ENCODE measurements at places on chromosomes 6 and 20. TPM values are rescaled to one million over a fixed set of nuclear protein-coding genes. Genes with fewer than 3 reads are reported as not detected.
A peak's percentile ranks its signal among the peaks of the same experiment; 100 is the strongest.

GRCh38 chr6:166029506-166029905 lies 138.1 kb downstream of the TBXT start:
- H3K27ac ChIP-seq, result no peak overlapping the region
- DNase-seq, result no peak
- H3K36me3 ChIP-seq, result no peaks in the 10 kb centered on the region
- H3K27me3 ChIP-seq, result no peaks in the 10 kb centered on the region

DNA sequence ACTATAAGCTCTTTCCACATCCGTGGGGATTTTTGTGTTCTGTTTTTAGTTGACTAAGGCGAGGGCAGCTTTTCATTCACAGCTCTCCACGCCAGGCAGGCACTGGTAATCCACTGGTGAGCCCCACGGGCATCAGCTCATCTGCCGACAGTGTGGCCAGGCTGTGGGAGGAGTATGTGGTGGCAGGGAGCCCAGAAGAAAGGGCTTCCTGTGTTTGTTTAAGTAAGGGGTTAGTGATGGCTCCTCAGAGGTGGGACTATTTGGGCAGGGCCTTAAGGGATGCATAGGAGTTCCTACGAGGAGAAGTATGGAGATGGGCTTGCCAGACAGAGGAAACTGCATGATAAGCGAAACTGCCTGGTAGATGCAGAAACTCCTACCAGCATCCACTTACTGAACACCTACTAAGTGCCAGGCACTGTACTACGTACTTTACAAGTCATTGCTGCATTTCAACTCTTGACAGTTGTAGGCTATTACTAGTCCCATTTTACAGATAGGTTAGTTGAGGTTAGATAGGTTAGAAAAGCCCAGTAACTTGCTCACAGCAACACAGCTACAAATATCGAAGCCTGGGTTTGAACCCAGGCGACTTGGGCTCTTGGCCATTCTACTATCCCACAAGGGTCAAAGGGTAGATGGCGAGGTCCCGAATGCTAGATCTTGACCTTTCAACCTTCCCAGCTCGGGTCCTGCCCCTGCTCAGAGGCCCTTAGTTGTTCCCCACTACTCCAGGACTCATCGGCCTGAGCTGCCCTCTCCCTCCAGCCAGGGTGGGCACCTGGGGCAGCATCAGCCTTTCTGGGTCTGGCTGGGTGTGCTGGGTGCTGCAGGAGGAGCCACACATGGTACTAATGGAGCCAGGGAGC lies 55.1 kb downstream of the CEBPB start:
- peaks cover 9% of the 10 kb centered on the region for H3K4me1 ChIP-seq
- no peaks in the 10 kb centered on the region for H3K36me3 ChIP-seq
- peak overlapping the region; percentile 77 for H3K27ac ChIP-seq
- peaks cover 5% of the 10 kb centered on the region for H3K27me3 ChIP-seq
- no peak for DNase-seq

GRCh38 chr6:84707171-84707570 lies 57.2 kb downstream of the TBX18 start:
- DNase-seq, result no peak
- no peak overlapping the region for H3K4me3 ChIP-seq
- H3K27ac ChIP-seq, result no peak overlapping the region
- no peaks in the 10 kb centered on the region for H3K4me1 ChIP-seq
- H3K27me3 ChIP-seq, result peaks cover 2% of the 10 kb centered on the region

DNA sequence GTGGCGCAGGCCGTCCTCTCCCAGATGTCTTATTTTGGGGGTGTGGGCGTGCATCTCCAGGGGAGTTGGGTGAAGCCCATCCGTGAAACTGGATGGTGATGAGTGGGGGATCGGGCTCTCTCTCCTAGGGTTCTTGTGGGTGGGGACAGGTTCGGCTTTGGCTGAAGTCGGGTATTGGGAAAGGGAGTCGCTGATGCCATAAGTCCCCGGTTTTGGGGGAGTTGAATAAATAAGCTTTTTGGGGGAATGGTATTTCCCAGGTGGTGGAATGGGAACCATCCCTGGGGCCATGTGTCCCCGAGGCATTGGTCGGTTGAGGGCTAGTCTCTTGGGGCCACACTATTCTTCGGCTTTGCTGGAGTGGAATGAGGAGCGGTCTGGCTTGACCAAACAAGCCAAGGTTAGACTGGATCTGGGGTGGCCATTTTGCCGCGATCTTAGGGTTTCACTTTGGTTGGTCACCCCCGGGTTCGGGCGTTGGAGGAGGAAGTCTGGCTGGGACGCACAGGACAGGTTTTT lies 481 bp downstream of the ZNF133 start:
- H3K27me3 ChIP-seq, result peaks cover 15% of the 10 kb centered on the region
- peaks cover 30% of the 10 kb centered on the region for H3K36me3 ChIP-seq
- peaks cover 21% of the 10 kb centered on the region for H3K4me1 ChIP-seq
- no peak for DNase-seq

DNA sequence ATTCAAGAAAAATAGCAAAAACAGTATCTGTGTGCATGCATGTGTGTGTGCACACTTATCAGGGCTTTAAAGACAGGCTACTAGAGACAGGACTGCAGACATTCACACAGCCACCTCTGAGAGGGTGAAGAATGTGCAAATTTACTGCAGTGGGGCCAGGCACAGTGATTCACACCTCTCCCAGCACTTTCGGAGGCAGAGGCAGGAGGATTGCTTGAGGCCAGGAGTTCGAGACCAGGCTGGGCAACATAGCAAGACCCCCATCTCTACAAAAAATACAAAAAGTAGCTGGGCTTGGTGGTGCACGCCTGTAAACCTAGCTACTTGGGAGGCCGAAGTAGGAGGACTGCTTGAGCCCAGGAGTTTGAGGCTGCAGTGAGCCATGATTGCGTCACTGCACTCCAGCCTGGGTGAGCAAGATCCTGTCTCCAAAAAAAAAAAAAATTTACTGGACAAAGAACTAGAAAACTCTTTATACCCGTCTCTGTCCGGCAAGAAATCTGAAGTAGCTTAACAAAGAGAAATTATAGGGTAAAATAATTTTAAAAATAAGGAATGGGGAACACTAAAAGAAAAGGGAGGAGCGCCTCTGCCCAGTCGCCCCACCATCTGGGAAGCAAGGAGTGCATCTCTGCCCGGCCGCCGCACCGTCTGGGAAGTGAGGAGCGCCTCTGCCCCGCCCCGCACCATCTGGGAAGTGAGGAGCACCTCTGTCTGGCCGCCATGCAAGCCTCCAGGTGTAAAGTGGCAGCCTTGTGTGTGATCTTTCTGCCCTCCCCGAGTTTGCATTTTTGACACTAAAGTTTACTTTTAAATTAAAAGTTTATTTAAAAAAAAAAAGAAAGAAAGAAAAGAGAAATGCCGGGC lies 105.1 kb downstream of the ZMYND8 start:
- H3K4me3 ChIP-seq, result no peak overlapping the region
- DNase-seq, result no peak
- H3K27ac ChIP-seq, result no peak overlapping the region
- peaks cover 47% of the 10 kb centered on the region for H3K36me3 ChIP-seq

DNA sequence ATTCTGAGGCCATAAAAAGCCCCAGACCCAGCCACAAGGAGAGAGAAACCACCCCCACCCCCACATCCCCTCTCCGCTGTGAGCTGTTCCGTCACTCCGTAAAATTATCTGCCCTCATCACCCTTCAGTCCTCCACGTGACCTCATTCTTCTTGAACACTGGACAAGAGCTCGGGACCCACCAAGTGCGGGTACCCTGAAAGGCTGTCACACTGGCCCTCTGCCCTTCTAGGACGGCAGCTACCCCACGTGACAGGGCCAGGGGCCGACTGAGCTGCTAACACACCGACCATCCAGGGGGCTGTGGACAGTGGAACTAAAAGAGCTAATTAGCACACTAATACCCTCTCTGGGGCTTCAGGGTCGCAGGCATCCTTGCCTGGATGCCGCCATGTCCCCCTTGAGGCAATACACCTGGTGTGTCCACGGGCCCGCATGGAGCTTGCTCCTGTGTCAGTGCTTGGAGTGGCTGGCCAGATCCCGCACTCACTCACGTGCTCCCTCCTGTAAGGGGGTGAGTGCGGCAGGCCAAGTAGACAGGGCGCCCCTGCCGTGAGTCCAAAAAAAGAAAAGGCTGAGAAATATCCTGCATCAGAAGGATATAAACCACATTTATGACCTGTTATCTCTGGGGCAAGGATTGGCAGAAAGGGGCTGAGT lies 29.2 kb upstream of the AHCY start:
- peaks cover 4% of the 10 kb centered on the region for H3K4me1 ChIP-seq
- H3K27ac ChIP-seq, result no peak overlapping the region
- no peaks in the 10 kb centered on the region for H3K27me3 ChIP-seq
- no peak overlapping the region for H3K4me3 ChIP-seq
- no peaks in the 10 kb centered on the region for H3K36me3 ChIP-seq
- no peak for DNase-seq

GRCh38 chr6:139427199-139427598 lies 52.8 kb upstream of the CITED2 start:
- peaks cover 2% of the 10 kb centered on the region for H3K4me1 ChIP-seq
- H3K36me3 ChIP-seq, result no peaks in the 10 kb centered on the region
- H3K27ac ChIP-seq, result no peak overlapping the region
- no peak for DNase-seq
- H3K4me3 ChIP-seq, result no peak overlapping the region
- no peaks in the 10 kb centered on the region for H3K27me3 ChIP-seq

DNA sequence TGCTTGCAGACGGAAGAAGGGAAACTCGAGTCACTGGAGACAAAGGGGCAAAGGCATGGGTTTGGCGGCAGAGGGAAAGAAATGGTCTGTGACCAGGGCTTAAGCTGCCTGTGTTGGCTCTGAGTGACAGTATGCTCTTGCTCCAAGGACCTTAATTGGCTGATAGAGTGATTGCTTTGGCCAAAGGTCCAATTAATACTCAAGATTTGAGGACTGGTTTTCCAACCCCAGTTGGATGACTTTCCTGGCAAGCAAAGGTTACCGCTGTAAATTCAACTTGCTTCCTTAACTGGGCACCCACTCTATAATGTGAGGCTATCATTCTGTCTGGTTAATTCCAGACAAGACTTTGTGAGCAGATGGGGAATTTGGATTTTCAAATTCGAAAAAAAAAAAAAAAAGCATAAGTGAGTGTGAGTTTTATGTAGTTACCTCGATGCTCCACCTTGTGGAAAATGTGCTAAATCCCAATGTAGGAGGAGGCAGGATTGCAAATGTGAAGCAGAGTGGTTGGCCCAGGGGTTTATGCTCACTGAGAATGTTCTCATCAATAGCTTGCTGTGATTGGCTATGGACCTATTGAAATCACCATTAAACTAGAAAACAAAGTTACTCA lies 150.7 kb upstream of the GMDS start:
- H3K4me1 ChIP-seq, result no peaks in the 10 kb centered on the region
- H3K36me3 ChIP-seq, result peaks cover 14% of the 10 kb centered on the region
- no peak overlapping the region for H3K27ac ChIP-seq
- no peak overlapping the region for H3K4me3 ChIP-seq
- no peak for DNase-seq

OTOR gene
- not detected for total RNA-seq

GRCh38 chr6:163185744-163186143 lies 228.8 kb upstream of the QKI start:
- H3K27ac ChIP-seq, result no peak overlapping the region
- H3K4me3 ChIP-seq, result no peak overlapping the region
- no peaks in the 10 kb centered on the region for H3K36me3 ChIP-seq
- peaks cover 3% of the 10 kb centered on the region for H3K27me3 ChIP-seq

All from osteocyte (in vitro differentiated cells).